NCI-H2081 treated with DMSO at 0.1 percent for 48 hours (cell line): ENCODE measurements at places on chromosomes 5 and 9.

DNA sequence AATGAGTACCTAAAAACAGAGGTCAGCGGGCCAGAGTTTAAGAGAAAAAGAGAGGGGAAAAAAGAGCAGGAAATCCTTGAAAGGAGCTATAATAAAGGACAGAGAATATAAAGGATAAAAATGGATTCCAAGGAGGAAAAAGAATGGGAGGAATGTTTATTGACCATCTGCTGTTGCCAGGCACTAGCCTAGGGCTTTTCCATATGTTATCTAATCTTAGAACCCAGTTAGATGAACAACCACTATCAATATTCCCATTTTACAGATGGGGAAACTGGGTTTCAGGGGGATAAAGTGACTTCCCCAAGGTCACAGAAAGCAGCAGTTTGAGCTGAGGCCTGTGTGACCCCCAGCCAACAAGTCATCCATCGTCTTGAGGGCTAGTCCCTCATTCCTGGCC lies 232.5 kb downstream of the NR3C1 start:
- DNase-seq: no peak

- no peak for DNase-seq
Measured at GRCh38 chr9:34125681-34126206, 754 bp downstream of the DCAF12 start.

GRCh38 chr9:117521293-117521692 lies 106.4 kb upstream of the ASTN2 start:
- DNase-seq: no peak

- DNase-seq: no peak
Measured at GRCh38 chr5:157740229-157740610, 3.3 kb upstream of the LSM11 start.

DNA sequence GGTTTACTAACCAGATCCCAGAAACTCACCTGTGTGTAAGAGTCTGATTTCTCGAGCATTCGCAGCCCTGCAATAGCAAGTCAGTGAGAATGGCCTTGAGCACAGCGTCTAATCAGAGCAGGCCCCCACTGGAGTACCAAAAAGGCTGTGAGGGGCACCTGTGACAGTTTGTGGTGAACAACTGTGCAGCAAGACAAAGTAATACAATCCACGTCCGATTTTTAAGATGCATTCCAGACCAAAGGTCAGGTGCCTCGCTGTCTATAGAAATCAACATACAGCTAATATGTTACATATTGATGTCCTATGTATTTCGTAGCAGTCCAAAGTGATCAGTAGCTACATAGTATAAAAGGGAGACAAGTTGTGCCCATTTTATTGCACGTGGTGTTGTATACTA lies 55.7 kb upstream of the BOD1 start:
- no peak for DNase-seq

DNA sequence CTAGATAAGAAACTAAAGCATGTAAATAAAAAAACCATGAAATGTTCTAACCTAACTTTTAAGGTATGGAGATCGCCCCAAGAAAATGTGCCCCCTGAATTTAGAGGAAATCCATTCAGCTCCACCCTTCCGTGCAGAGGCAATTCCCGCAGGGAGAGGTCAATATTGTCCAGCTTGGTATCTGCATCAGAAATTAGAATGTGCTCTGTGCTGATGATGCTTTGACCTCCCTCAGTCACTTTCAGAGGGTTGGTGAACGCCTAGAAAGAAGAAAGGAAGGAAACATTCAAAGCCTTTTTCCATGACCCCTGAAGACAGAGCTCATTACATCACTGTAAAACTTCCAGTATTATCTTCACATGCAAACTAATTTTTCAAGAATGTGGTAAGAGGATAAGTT lies 91.0 kb downstream of the FREM1 start:
- no peak for DNase-seq
